ENCODE measurements at places on chromosomes 2 and 18.

DNA sequence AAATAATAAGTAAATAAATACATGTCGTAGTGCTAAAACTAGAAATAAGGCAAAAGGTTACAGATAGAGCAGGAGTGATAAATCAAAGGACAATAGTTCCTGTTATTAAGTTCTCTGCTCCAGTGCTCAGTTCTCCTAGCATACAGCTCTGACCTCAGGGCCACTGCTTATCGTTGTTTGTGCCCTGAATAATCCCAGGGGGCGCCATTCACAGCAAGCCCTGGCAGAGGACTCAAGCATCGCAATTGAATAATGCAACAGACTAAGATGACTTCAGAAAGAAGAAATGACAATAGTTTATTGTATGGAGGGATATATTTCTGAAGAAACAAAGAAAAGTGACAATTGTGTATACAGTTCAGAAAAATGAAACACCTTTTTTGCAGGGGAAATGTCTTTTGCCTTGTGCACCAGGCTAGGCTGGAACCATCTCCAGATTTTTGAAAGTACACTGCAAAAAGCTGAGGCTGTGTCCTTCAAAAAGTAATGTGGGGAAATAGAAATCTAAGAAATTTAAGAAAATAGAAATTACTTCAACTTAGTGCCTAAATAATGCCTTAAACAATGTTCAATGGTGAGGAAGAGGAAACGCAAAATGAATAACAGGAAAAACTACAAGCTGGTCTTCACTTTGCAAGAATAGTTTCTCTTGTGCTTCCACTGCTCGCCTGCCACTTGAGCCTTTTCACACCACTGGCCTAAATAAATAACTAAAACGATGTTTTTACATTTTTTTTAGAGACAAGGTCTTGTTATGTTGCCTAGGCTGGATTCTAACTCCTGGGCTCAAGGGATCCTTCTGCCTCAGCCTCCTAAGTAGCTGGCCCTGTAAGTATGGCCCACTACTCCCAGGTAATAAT is 19.0 kb upstream of the CCNYL1 start:
- no peak for DNase-seq

GRCh38 chr18:58113337-58113736 is 69.3 kb downstream of the NEDD4L start:
- no peak for DNase-seq

DNA sequence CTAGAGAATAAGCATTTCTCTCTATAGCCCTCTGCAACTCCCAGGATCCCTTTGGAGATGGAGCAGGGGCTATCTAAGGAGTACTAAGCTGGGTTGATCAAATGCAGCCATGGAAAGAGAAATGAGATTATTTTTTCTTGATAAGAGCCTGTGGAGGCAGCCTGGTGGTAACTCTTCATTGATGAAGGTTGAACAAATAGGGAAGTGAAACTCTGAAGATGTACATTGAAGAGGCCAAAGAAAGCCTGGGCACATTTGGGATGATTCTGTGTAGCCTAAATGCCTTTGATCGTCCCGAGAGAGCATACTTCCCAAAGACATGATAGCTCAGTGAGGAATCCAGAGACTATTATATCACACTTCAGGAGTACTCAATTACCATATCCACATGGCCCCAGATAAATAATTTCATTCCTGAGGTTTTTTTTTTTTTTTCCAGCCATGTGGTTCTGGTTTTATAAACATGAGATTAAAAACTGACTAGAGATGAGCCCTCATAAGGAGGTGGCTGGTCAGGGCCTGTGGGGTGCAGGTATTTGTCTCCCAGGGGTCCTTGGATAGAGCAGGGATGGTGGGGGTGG is 192.5 kb downstream of the TPGS2 start:
- DNase-seq: no peak

DNA sequence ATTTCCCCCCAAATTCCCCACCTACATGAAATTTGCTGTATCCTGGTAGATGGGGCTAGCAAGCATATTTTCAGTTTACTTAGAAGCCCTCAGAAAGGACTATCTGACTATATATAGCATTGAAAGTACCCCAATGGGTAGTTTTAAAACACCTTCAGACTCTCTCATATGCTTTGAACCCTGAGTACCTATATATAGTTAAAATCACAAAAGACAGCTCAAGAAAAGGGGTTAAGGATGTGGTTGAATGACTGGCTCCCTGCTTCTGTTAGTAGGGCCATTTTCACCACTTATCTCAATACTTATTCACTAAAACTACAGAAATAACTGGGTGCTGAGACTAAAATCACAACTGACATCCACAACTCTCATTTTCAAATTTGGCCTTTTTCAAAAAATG is 18.5 kb downstream of the WDPCP start:
- no peak for DNase-seq

GRCh38 chr18:27966881-27967280 is 210.0 kb downstream of the CDH2 start:
- DNase-seq: no peak

DNA sequence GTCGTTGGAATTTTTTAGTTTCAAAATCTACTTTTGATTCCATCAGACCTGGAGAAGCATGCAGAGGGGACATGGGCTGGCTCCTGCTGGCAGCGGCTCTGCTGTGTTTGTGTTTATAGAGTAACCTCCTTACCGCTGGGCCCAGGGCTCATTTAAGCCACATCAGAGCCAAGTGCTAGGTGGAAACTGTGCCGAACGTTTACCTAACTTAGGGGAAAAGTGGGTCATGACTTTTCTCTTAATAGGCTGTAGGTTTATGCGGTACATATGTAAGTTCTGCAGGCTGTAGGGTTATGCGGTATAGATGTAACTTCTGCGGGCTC is 17.7 kb downstream of the CNDP2 start:
- DNase-seq: no peak

- no peak for DNase-seq
Measured at GRCh38 chr18:70166668-70167067, 38.8 kb downstream of the RTTN start.

- no peak for DNase-seq
Measured at GRCh38 chr2:41965909-41966295, 81.9 kb upstream of the PKDCC start.

DNA sequence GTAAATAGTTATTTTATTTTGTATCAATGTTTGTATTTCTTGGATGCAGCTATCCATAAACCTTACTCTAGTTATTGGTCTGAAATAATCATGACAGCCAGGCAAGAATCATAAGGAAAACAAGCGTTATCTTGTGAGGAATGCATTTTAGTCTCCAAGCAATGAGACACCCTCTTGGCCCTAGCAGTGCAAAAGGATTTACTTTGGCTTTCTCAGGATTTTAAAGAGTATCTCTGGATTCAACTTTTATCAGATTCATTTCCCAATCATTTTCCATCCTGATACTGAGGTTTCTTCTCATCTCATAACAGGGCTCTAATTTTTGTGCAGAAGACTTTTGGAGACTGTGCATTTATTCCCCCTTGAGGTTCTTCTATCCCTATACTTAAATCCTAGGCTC is 480.8 kb downstream of the TMX3 start:
- no peak for DNase-seq

Measured in T1000 (cell line).